ENCODE measurements at places on chromosomes 2 and 18. TPM values are rescaled to one million over a fixed set of nuclear protein-coding genes. Genes with fewer than 3 reads are reported as not detected.

- no peak for DNase-seq
Observed at GRCh38 chr2:161998857-161999256, 75.2 kb downstream of the DPP4 start.

DNA sequence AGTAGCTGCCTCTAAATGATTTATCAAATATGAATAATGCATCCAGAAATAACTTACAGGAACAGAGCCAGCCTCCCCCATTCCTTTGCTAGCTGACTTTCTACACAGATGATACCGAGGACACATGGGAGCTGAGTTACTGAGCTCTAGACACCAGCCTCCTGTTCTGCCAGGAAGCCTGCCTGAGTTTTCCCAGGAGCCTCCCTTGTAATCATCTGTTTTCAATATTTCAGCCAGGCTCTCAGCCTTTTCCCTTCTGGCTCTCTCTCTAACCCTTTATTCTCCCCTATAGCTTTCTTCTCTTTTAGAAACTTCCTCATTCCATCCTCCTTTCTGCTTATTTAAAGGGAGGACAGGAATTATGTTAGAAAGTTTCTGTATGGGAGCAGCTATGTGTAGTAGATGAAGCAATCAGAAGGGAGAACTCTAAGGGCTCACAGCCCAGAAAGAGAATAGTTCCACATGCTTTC is 911.6 kb downstream of the TDRD15 start:
- DNase-seq: peak; percentile 27

DNA sequence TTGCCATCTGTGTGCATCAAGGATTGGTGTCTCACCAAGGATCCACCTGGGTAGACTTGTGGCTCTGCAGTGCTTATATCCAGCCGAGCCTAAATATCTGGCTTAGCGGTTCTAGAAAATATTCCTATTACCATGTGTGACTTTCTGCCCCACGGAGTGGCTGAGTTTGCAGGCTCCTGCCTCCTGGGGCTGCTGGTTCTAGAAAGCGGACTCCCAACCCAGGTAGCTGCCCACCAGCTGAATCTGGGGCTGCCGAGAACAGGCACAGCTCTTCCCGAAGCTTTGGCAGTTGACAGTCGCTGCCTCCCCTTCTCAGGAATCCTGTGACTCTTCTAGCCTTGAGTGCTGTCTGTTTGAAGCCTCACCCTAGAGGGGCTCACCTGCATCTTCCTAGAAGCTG is 104.6 kb downstream of the TPGS2 start:
- DNase-seq: no peak

DNA sequence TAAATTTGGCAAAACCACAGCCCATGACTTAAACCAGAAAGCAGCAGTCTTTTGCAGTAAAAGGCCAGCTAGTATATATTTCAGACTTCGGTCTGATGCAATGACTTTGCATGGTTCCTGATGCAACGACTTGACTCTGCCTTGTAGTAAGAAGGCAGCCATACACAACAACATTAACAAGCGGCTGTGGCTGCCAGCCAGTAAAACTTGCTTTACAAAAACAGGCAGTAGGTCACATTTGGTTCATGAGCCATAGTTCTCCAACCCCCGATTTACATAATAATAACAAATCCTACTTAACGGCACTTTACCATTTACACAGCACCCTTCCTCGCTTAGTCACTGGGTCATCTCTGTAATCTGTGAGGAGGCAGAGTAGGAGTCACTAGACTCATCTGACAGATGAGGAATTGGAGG is 410.3 kb downstream of the LRATD1 start:
- no peak for DNase-seq

DNA sequence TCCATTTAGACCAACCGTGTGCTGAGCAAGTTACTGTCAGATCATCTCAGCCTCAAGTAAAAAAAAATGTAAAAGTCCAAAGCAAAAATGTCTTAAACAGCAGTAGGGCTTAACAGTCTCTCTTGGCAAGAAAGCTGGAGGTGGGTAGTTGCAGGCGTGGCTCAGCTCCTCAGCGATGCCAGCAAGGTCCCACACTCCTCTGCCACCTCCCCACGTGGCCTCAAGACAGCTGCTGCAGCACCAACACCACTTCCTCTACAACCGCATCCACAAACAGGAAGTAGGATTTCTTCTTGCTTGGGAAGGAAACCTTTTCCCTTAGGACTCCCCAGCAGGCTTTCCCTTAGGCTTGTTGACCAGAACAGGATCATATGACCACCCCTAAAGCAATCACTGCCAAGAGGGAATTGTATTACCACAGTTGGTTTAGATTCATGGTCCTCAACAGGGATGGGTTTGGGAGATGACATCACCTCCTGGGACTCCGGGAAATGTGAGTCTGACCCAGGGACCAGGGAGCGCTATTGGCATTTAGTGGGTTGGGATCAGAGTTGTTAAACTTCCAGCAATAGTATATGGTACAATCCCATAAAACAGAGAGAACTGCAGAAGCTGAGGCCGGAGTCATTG is 97.1 kb downstream of the MAPK4 start:
- DNase-seq: no peak

- no peak for DNase-seq
Observed at GRCh38 chr2:156322686-156323231, 9.8 kb downstream of the NR4A2 start.

DNA sequence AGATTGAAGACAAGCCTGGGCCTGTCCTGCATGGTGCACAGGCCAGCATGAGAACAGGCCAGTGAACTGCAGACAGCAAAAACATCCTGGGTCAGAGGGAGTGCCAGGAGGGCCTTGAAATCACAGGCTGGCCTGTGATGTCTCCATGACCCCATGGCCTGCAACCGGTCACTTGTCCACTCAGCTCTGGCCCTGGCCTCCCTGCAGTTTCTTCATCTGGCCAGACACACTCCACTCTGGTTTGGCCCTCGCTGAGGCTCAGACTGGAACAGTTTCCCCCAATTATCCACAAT is 12.6 kb downstream of the CYRIA start:
- no peak for DNase-seq

GRCh38 chr2:69837533-69837932 is 8.1 kb downstream of the GMCL1 start:
- DNase-seq: no peak

The CPLX4 gene
- polyA plus RNA-seq: not detected

The ASXL3 gene
- polyA plus RNA-seq: not detected

The GPR75 gene
- 2.4 TPM for polyA plus RNA-seq

Data from SK-N-SH (cell line).